HT-29 (cell line): ENCODE measurements at places on chromosomes 11 and 22.

DNA sequence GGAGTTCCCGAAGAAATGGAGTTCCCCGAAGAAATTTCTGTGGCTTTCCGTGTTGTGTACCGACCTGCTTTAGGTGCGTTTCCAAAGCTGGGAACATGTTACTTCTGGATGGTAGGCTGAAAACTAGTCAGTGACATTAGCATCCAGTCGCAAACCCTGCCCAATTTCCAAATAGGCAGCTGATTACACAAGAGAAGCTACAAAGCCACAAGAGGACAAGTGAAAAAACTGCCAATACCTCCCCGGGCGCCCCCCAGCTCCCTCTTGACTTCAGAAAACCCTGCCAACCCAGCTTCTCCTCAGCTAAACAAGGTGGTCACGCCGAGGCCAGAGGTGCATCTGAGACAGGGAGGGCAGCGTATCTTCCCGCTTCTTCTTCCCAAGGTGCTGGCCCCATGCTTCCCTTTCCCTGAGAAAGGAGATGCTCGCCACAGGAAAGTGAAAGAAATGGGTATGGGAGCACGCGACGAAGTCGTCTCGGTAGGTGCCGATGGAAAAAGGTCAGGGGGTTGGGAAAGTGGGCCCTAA lies 551 bp downstream of the AGBL2 start:
- DNase-seq: peak; percentile 34

DNA sequence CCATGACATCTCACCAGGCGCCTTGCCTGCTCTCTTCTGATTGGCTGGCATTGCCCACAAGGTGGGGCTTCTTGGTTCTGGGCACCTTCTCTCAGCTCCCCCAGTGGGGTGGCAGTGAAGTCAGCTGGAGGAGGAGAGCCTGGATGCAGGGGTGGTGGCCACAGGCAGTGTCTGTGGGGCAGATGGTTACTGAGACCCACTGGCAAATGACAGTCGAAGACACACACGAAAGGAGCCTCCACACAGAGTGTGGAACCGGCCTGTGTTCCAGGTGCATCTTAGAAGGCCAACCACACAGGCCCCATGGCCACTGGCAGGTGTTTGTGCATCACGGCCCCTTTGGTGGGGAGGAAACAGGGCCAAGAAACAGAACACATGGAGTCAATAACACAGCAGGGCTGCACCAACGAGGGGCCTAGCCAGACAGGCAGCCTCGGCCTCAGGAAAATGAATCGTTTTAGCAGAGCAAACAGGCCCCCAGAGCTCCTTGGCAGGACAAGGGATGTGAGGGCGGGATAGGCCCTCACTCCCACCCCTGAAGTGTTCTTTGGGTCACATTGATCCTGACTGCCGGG lies 683.4 kb downstream of the TBC1D22A start:
- no peak for DNase-seq

DNA sequence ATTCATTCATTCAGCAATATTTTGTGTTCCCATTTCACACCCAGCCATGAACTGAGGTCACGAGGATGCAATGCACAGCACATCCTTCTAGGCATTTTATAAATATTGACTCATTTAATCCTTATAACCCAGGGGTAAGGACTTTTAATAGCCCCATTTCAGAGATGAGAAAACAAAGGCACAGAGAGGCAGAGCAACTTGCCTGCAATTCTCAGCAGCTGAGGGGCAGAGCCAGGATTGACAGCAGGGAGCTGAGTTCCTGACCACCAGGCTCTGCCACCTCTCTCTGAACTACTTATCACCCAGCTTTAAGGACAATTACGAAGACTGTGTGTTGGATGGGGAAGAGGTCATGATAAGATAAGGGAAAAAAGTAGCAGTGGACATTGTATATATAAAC lies 12.8 kb upstream of the FGF3 start:
- no peak for DNase-seq

DNA sequence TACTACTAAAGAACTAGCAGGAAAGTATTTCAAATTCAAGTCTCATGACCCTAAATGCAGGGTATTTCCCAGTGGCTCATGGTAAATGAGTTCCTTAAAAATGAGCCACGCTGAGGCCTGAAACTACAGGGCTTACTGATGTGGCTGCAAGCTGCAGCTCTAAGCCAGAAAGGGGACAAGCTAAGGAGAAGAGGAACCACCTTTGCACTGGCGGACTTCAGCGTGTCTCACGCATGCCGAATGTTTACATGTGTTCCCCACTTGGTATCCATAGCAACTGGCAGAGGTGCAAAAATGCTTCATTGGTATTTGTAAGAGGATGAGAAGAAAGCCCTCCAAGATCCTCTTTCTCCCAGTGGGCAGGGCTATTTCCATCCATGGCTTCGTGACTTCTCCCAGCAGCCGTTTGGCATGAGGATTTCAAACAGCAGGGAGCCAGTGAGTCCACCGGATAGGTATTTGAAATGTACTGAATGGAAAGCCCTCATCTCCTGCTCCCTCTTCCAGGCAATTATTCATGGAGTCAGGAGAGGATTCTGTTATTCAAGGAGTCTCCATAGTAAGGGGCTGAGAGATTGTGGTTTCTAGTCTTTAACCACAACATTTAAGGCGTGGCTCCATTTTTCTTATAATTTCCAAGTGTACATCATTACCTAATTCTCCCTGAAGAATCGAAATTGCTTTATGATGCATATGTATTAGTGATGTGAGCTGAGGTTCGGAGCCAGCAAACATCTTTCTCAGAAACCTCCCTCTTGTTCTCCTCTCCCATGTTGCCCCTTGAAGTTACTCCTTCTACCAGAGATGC lies 55.3 kb upstream of the CD44 start:
- DNase-seq: peak; percentile 28

- no peak for DNase-seq
These were observed 73.2 kb upstream of the OPCML start for GRCh38 chr11:133605482-133605881.

GRCh38 chr22:49774499-49775151 lies 53.0 kb downstream of the BRD1 start:
- no peak for DNase-seq

GRCh38 chr22:30823015-30823370 lies 128.3 kb downstream of the OSBP2 start:
- DNase-seq: no peak

- no peak for DNase-seq
These were observed 54.1 kb downstream of the SHANK2 start for GRCh38 chr11:71198141-71198822.

GRCh38 chr22:48185071-48186055 lies 1422.9 kb downstream of the TBC1D22A start:
- DNase-seq: no peak
